ENCODE measurements at places on chromosomes 16 and 17.

GRCh38 chr16:69799611-69800031 is 37.5 kb downstream of the WWP2 start:
- DNase-seq, result no peak

DNA sequence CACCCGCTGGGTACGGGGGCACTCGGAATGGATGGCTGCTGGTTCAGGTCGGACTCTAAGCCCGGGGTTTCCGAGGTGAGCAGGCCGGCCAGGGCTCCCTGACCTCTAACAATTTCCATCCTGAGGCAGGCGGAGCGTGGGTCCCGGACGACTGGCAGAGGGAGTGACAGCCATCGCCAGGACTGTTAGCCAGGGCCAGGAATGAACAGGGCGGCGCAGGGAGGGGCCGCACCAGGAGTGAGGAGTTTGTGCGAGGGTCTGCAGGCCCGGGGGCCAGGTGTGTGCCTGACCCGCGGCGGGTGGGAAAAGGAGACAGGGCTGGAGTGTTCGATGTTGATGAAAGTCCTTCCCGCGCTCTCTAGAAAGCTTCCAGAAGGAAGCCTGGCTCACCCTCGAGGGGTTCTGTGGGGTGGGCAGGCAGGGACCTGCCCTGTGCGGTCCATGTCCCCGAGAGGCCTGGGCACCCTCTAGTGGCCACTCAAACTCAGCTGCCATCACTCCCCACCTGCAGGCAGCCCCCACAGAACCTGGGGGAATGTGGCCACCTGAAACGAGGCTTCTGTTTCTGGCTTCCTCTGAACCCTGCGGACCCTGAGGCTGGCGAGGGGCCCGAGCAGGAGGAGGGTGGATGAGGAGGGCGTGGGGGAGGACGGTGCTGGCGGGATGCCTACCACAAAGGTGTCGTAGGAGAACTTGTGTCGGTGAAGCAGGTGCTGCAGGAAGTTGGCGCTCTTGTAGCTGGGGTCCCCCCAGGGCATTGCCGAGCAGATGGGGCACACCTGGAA is 8.2 kb downstream of the RNF166 start:
- DNase-seq, result no peak

DNA sequence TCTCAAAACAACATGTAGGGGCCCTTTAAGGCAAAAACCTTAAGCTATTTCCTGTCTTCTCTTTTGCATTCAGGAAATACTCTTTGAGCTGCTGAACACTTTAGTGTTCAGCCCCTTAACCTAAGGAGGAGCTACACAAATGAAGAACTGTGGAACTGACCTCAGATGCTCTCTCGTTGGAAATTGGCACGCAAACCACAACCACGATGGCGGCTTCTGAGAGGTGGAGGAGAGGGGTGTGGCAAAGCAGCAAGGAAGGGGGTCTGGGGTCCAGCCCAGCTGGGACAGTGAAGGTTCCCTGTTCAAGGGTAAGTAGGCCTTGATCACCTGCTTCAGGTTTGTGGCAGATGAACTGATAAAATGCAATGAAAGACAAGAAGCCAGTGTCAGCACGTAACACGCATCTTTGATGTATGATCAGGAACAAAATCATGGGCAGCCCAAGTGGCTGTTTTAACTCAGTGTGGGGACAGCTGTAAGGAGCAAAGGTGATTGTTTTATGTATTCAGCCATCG is 291.6 kb upstream of the TNRC6C start:
- no peak for DNase-seq

GRCh38 chr17:9818760-9819159 is 3.1 kb downstream of the GSG1L2 start:
- no peak for DNase-seq

- no peak for DNase-seq
Observed at GRCh38 chr16:24018485-24018884, 182.7 kb downstream of the PRKCB start.

GRCh38 chr16:11280616-11281522 is at the start of gene PRM1:
Gene PRM1 (minus strand): TSS chr16:11281330. CDS start chr16:11281238, 92 bp downstream.
- DNase-seq, result no peak

- no peak for DNase-seq
Observed at GRCh38 chr17:76631821-76632565, 11.6 kb downstream of the ST6GALNAC1 start.

GRCh38 chr16:30530163-30531037 is 4.0 kb upstream of the ZNF768 start:
- no peak for DNase-seq

- no peak for DNase-seq
Observed at GRCh38 chr17:81251709-81252301, 12.7 kb downstream of the NDUFAF8 start.

DNA sequence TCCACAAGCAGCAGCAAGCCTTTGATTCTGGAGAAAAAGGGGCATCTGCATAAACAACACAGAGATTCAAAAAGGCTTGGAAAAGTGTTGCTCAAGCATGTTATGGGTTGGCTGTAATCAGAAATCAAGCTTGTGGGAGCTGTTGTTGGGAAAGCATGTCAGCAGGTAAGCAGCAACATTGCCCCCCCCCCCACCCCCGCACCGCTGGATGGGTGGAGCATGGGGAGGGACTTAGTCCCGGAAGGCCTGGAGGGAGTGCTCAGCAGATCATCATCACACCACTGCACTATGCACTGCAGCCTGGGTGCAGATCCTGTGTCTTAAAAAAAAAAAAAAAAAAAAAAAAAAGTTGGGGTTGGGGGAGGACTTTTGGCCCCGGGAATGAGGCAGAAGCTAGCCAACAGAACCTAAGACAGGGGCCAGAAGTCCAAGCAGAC is 16.8 kb upstream of the AKAP1 start:
- DNase-seq, result no peak

- DNase-seq, result no peak
Observed at GRCh38 chr17:39484178-39484577, 22.9 kb downstream of the CDK12 start.

- no peak for DNase-seq
Observed at GRCh38 chr17:51013322-51013721, 107.3 kb downstream of the SPAG9 start.

DNA sequence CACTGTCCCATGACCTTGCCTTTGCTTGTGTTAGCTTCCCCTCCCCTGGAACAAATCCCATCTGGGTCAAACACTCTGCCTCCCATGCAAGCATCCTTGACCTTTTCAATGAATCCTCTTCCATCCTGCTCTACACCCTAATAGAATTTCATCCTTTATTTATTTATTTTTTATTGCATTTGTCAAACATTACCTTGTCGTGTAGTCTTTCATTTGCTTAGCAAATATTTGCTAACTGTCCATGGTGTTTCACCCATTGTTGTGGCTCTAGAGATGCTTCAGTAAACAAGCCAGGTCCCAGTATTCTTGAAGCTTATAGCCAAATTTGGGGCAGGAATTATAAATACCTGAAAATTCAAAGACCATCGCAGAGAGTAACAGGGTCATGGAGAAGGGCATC is 51.0 kb upstream of the MRTFB start:
- no peak for DNase-seq

- no peak for DNase-seq
Observed at GRCh38 chr17:45367216-45367615, 50.4 kb upstream of the MAP3K14 start.

DNA sequence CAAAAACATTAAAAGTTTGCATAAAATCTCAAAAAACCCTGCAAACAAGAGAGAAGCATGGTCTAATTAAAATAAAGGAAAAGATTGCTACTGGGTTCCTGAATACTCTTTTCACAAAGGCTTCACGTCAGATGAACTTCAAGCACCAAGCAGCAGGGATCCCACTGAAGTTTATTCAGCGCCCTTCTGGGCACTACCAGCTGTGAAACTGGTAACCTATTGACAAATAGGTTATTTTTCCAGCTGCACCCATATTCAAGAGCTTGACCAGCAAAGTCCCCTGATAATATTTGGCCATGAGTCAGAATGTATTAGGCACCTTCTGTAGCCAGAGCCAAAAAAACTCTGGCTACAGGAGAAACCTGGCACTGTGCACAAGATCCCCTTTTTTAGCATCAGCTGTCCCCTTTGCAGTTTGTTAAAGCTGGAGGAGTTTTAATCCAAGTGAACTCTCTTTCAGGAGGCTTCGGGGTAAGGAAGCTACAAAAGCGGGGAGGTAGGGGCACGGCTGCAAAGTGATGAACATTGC is 60.3 kb downstream of the GRIN2A start:
- DNase-seq, result no peak

GRCh38 chr17:57607553-57608120 is 137.5 kb downstream of the CCDC182 start:
- no peak for DNase-seq

- peak; percentile 79 for DNase-seq
Observed at GRCh38 chr16:20383106-20384029, 21.2 kb downstream of the PDILT start.

DNA sequence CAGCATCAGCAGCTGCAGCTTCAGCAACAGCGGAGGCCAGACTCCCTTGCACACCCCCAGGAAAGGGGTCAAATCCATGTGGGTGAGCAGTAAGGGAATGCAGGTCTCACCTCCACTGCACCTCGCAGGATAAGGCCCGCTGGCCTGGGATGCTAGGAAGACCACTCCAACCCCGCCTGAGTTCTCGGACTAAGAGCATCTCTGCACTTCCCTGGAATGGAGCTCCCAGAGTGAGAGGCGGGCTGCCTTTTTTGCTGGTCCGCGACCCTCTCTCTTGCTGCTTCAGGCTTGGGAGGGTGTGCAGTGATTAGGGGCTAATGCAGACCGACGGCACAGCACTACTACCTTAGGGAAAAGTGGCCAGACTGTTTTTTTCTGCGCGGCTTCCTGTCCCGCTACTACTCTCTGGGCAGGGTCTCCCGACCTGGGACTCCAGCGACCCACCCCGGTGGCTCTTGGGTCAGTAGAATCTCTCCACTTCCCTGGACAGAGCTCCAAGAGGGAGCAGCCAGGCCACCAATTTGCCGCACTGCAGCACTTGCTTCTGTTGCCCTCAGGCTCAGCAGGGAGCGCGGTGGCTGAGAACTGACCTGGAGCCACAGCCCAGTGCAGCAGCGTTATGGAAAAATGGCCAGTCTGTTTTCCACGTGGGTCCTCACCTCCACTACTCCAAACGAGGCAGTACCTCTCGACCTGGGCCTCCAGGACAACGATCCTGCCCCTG is 480.4 kb downstream of the CDH8 start:
- DNase-seq, result no peak

DNA sequence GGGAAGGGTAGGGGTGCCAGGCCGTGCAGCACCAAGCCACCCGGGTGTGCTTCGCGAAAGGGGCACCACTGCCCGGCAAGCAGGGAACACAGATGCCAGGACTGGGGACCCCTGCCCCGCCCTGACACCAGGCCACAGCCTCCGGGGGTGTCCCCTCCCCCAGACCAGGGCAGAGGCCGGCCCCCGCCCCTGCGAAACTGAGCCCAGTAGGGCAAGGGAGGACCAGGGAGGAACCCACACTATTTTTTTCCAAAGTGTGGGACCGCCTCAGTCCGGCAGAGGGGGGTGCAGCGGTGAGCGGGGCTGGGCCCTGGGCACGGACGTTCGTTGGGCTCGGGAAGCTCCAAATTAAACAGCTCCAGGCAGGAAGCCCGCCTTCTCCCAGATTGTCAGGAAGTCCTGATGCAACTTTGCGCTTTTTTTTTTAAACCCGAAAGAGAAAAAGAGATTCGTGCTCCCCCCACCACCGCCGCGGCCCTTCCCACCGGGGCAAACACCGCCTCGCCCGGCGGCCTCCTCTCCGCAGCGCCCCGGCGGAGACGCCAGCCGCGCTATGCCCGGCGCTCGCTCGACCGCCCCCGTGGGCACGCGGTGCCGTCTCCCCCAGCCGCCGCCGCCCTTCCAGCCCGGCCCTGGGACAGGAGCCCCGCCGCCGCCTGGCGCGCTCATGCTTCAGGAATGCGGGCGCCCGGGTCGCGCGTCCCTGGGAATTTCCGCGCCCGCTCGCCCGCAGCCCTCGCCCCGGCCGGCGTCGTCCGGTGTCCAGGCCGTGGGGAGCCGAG is 755 bp downstream of the PIEZO1 start:
- DNase-seq, result peak; percentile 36

DNA sequence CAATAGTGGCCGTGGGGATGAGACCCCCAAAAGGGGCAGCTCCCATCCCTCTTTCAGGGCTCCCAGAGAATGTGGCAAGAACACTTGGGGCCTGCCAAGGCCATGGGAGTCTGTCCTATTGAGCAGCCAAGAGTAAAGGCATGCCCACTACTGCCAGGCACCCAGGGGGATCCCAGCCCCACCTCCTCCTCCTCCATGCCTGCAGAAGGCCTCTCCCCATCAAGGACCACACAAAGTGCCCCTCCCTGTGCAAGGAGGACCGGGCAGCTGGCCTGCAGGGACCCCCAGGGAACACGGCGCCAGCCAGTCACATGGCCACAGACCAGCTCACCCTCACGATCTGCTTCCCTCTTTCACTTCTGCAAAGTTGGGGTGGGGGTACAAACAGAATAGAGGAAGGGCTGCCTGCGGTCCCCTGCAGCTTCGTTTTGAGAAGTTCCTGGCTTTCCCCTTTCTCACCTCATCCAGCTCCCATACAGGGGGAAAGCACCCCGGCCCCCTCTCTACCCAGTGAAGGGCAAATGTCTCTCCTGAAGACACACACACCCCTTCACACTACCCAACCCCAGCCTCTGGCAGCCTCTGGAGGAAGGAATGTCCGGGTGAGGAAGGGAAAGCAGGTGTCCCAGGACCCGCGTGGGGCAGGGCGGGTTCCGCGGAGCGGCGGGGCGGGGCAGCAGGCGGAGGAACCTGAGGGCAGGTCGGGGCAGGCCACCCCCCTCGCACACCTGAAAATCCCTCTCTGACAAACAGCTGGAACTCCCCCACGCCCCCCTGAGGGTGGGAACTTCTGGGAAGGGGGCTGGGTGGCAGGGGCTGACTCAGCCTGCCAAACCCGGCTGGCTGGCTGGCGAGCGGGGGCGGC is 2.0 kb downstream of the PPP1R9B start:
- peak; percentile 56 for DNase-seq

All from HAP-1 (cell line).